ENCODE measurements at places on chromosomes 12 and 14.

GRCh38 chr12:64142382-64142781, 79.7 kb downstream of the KICS2 start:
- no peak for DNase-seq

DNA sequence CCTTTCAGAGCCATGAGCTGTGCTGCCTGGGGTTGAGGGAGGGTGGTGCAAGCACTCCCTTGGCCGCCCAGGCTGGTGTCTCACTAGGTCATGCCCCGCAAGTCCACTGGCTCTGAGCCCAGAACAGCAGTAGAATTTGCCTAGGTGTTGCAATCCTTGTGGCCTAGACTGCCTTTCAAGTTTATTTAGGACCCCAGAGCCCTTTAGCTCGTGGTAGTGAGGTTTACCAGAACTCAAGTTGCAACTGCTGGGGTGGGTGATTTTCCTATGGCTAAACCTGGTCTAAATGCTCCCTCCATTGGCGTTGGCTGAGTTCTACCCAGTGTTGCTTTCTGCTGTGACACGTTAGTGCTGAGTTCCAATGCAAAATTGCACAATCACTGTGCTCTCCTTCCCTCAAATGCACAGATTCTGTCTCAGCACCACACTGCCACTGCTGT, 287.2 kb downstream of the BCAT1 start:
- peak; percentile 89 for DNase-seq

GRCh38 chr12:65742018-65743010, 82.0 kb upstream of the HMGA2 start:
- no peak for DNase-seq

- no peak for DNase-seq
These were observed 4.2 kb downstream of the TESPA1 start for GRCh38 chr12:54980341-54980740.

GRCh38 chr12:96140174-96140573, 54.0 kb upstream of the ELK3 start:
- no peak for DNase-seq

DNA sequence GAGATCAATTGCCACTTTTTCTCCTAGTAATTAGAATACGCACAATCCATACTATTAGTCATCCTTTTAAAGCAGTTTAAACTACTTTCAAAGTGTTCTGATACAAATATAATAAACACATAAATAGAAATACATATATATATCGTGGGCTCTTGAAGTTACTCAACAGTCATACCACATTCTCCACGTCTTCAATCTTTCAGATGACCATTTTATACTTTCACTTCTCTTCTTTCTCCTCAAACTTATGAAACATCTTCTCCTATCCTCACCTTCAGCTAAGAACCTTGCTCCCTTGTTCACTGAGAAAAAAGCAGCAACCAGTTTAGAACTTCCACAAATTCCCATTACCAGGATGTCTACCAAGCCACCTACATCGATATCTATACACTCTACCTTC, 19.2 kb downstream of the CEP290 start:
- DNase-seq: no peak
